GM12891 (cell line): ENCODE measurements at places on chromosomes 11 and 22.

DNA sequence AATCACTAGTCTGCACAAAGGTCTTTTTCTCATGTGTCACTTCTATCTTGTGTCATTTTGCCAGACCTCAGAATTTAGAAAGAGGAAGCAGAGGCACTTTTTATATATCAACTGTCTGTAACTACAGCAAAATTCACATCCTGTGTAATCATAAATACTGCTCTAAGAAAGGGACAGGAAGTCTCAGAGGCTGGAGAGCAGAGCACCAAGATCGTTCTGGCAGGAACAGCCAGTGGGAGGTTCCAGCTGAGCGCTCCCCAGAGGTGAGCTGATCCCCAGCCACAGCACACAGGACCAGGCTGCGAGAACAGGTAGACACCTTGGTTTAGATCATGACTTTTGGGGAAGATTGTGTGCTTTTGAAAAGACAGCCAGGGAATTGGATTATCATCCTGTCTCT lies at the start of gene MS4A7:
MS4A7 (plus strand) TSS at position 179 of the 400 bp plus-strand sequence. CDS start 4,610 bp downstream, outside the sequence.
- DNase-seq = peak; percentile 42

- no peak for DNase-seq
Observed at GRCh38 chr22:44752285-44753188, at the start of gene ARHGAP8. Gene ARHGAP8 (plus strand): TSS chr22:44752575. CDS start chr22:44786528, 33,953 bp downstream.

- DNase-seq = no peak
Observed at GRCh38 chr11:63610604-63611394, 3.4 kb downstream of the PLAAT3 start.

DNA sequence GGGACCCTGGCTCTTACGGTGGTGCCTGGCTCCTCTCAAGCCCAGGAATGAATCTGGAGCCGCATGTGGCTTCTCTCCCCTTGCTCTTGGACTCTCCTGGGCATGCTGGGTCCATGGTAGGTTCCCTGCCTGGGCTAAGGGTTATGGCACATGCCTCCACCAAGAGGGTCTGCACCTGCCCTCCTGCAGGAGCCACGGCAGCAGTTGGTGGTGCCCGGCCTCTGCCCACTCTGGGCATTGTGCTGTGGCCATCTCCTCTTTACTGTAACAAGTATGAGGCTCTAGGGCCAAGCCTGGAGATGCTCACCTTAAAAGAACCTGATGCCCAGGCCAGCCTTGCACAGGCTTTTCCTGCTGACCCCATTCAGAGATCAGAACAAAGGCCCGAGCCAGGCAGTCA lies 104.0 kb upstream of the PITPNB start:
- no peak for DNase-seq

- no peak for DNase-seq
Observed at GRCh38 chr11:283405-284104, 5.3 kb downstream of the NLRP6 start.

GRCh38 chr11:8828580-8829361 lies 82.2 kb upstream of the AKIP1 start:
- DNase-seq = no peak

DNA sequence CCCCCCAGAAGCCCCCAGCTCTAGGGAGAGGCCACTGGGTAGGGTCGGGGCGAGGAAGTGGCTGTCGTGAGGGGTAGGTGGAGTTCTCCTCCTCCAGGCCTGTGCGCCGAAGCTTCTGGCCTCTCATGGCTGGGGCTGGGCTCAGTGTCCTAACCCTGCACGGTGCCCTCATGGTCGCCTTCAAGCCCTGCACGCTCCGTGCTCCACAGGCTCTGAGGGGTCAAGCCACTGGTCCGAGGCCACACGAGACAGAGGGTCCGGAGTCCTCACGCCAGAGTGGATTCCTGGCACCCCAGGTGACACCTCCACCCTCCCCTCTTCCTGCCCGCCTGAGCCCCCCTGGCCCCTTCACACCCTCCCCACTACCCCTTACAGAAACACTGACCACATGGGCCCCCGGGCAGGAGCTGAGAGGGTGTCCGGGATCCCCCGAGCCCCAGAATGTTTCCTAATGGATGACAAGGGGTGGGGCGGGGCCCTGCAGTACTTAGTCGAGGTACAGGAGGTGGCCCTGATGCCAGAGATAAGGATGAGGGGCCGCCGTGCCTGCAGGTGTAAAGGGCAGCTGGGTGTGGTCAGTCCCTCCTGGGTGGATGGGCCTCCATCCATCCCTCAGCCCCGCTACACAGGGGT lies 997 bp upstream of the CDHR5 start:
- DNase-seq = no peak

DNA sequence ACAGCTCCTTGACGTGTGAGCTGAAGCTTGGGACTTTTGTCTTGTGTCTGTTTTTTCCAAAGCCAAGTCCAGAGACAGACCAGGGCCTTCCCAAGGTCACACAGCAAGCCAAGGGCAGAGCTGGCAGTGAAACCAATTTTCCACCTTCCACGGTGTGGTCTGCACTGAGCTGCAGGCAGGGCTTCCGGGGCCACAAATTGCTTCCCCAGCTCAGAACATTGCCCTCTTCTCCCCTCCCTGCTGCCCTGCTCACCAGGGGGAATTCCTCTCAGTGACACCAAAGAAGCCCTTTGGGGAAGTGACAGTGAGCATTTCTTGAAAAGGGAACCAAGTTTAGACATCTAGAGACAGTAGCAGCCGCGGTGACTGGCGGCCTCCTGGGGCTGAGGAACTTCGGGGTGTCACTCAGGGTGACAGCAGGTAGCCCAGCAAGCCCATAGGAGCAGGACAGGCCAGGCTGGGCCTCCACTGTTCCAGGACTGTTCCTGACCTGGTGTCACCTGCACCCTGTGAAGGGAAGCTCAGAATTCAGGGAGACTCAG lies 9.2 kb downstream of the FXYD2 start:
- DNase-seq = peak; percentile 56

- no peak for DNase-seq
Observed at GRCh38 chr22:29056472-29056871, 5.2 kb downstream of the C22orf31 start.
